ENCODE measurements at places on chromosomes 2 and 18. TPM values are rescaled to one million over a fixed set of nuclear protein-coding genes. Genes with fewer than 3 reads are reported as not detected.

HOXD12 gene
- not detected for total RNA-seq

TM4SF20 gene
- not detected for total RNA-seq

GRCh38 chr2:112995346-112995920 is 9.8 kb upstream of the IL36A start:
- DNase-seq = no peak

- DNase-seq = no peak
These were observed 47.2 kb downstream of the VAPA start for GRCh38 chr18:9961041-9961440.

GRCh38 chr2:62156861-62157496 is 38.9 kb upstream of the B3GNT2 start:
- DNase-seq = no peak

GRCh38 chr18:37176621-37176934 is 347.7 kb downstream of the KIAA1328 start:
- DNase-seq = no peak

DNA sequence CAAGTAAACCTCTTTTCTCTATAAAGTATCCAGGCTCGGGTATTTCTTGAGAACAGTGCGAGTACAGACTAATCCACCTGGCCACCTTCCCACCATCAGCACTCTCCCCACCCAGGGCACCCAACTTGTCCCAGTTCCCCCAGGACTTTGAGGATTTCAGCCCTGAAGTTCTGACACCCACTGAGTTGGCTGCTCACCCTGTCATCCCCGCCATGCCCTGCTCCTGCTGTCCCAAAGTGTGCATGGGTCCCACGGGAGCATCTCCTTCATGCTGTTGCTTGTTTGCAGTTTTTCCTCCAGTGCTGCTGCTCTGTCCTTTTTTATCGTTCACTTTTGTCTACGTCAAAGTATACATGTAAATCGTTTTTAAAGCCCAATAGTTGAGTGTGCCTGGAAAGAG is 273.9 kb downstream of the PHLPP1 start:
- no peak for DNase-seq

GRCh38 chr2:215882689-215883088 is 130.7 kb downstream of the MREG start:
- DNase-seq = no peak

DNA sequence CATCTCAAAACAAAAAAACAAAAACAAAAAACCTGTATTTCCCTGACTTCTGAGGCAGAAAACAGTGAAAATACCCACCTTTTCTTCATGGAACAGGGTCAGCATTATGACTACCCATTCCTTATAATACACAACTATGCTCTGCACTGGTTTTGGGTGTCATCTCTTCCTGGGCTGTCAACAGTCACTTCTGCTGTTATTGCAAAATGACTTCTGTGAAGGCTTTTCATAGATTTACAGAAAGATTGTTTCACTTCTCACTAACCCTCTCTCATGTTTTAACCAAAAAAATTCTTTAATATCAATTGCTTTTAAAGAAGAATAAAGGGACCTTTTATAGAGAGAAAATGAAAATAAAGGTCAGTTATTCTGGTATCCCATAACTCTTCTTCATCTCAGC is 26.5 kb upstream of the PIK3C3 start:
- DNase-seq = no peak

- DNase-seq = no peak
These were observed 355.8 kb downstream of the ARL6IP6 start for GRCh38 chr2:153074207-153074606.

- no peak for DNase-seq
These were observed 14.8 kb downstream of the LRRFIP1 start for GRCh38 chr2:237642038-237642734.

DNA sequence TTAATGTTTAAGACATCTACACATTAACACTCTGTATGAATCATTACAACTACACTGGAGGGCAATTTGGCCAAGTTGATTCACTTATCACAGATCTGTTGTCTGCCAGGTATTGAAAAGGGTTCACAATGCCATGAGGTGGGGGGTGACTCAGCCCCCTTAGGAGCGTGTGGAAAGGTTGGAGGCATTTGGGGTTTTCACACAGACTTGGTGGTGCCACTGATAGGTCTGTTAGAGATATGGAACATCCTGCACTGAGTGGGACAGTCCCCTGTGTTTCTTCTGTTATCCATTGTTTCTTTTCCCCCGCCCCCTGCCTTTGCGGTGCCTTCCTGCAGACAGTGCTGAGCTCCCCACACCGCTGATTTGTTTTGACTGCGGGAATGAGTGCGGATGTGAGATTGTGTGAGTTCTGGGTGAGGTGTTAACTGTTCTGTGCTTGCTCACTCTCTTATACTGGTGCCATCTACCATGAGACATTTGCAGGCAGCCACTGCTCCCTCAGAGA is 9.3 kb upstream of the TSN start:
- no peak for DNase-seq

- DNase-seq = no peak
These were observed 25.6 kb downstream of the GLI2 start for GRCh38 chr2:120761164-120761861.

CNGA3 gene
- 0.59 TPM for total RNA-seq

DNA sequence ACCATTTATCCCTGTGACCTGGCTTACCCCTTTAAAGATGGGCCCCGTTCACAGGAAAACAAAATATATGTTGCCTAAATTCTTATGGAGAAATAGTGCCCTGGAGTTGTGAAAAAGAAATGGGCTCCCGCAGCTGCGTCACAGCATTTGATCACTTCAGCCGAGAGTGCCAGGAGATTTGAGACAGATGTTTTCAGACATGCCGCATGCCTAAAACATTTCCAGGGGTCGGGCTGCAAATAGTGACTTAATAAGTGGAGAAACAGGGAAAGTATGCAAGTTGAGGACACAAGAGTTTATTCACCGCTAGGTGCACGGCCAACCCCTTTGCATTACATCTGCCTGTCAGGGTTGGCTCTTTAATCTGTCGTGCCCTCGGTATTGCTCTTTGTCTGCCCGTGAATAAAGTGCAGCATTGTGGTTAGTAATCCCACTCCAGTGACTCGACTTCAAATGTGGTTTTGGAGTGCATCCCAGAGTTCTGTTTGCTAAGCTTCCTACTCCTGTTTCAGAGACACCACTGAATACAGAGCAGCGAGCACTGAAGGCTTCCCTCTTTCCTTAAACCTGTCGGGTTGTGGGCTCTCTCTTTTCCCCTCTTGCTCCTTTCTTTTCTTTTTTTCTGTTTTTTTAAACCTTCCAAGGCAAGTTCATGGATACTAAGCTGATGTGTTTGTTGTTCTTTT is 187.5 kb downstream of the LTBP1 start:
- peak; percentile 10 for DNase-seq

- peak; percentile 47 for DNase-seq
These were observed 815 bp downstream of the GPBAR1 start for GRCh38 chr2:218261423-218262236.

GRCh38 chr2:164813535-164813934 is 28.1 kb downstream of the COBLL1 start:
- no peak for DNase-seq

SKOR2 gene
- total RNA-seq = not detected

GRCh38 chr2:128838244-128838643 is 519.6 kb upstream of the HS6ST1 start:
- DNase-seq = no peak

DNA sequence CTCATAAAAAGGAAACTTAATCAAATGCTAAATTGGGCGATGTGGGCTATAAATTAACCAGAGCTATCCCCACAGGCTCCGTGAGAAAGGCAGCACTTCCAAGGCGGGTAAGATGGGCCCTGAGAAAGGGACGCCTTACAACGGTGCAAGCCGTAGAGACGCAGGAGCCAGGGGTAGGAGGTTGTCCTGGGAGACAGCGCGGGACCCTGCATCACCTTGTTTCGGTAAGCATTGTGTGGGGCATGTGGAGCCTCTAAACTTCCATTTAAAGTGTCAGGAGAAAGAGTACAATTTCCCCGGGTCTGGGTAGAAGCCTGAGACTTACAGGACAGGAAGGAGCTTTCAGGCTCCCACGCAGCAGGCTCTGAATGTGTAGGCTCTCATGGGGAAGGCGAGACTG is 1.2 kb upstream of the PER2 start:
- no peak for DNase-seq

- DNase-seq = no peak
These were observed 560.2 kb downstream of the CNTNAP5 start for GRCh38 chr2:124585277-124585676.

COMMD1 gene
- total RNA-seq = 12.5 TPM

DNA sequence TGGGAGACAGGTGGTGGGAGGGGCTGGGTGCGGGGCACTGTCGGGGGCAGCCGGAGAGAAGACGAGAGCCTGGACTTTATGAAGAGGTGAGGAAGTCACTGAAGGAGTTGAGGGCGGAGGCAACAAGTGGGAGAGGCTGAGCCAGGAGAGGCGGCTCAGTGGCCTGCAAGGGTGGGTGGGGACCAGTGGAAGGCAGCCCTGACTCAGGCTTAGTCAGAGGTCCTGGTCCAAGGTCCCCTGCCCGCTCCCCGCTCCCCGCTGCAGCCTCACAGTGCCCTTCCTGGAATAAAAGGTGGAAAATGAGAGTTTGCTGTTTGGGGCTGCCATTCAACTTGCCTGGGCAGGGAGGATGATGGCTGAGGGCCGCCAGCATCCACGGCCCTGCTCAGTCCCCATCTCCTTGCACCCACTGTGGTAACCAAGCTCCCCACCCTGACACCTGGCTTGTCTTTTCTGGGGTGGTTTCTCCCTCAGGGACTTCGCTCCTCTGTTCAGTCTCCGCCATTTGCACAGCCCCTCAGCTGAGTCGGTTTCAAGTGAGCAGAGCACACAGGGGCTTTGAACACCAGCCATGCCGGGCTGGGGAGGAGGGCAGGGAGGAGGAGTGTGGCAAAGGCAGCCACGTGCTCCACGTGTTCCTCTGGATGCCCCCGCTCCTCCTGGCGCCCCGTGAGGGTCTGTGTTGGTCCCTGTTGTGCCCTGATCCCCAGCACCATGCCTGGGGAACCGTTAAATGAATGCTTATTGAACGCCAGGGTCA is 13.7 kb upstream of the RALB start:
- no peak for DNase-seq

GRCh38 chr2:25230198-25230947 is 62.0 kb upstream of the POMC start:
- DNase-seq = no peak

DNA sequence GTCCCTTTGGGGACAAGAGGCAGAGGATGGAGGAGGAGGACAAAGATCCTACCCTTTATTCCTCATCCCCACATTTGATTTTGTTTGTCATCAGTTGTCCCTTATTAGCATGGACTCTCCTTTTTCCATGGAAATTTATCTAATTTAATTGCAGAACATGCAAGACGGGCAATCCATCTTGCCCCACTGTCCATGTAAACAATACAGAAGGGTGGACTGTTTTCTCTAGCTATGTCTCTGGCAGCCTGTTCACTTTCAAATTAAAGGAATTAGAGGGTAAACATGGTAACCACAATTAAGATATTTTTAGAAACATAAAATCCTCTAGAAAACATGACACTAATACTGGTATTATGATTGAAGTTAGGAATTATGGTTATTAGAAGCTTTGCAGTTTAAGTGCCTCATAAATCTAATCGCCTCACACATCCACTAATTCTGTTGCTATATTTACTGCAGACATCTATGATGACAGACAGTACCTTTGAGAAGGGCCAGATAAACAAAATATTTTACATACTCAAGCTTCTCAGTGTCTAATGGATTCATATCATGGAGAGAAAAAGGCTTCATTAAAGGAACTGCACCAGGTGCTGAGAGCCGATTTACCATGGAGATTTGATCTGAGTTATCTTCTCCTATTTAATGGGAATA is 215.5 kb downstream of the LNPK start:
- no peak for DNase-seq

SERPINB12 gene
- not detected for total RNA-seq

GRCh38 chr2:196336207-196336606 is 164.8 kb upstream of the STK17B start:
- DNase-seq = no peak

MGAT4A gene
- total RNA-seq = 56.5 TPM

- no peak for DNase-seq
These were observed 53.1 kb downstream of the CHRNA1 start for GRCh38 chr2:174711206-174711605.

Measured in pancreas (tissue), 10 donors.